ENCODE measurements at places on chromosomes 4 and X. TPM values are rescaled to one million over a fixed set of nuclear protein-coding genes. Genes with fewer than 3 reads are reported as not detected.

GRCh38 chr4:18366892-18367291 is 345.3 kb upstream of the LCORL start:
- no peak for DNase-seq
- H3K4me1 ChIP-seq = no peaks in the 10 kb centered on the region
- no peak overlapping the region for H3K27ac ChIP-seq
- H3K36me3 ChIP-seq = no peaks in the 10 kb centered on the region

Gene GPR34
- total RNA-seq = 4.5 TPM

DNA sequence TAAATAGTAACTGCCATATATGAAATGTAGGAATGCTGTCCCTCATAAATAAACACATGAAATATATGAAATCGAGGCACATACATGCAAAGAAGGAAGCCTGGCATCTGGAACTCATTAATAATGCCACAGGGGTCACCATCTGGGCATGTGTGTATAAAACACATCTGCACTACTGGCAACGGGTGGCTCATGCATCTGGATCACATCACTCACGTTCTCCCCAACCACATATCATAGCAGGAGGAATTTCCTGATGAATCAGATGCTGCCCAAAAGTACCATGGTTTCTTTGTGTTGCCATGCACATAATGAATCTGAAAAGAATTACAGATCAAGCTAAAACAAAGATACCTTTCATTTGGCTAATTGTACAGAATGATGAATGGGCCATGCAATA is 28.6 kb downstream of the RNF175 start:
- no peak overlapping the region for H3K27ac ChIP-seq
- no peak overlapping the region for H3K4me3 ChIP-seq
- H3K4me1 ChIP-seq = no peaks in the 10 kb centered on the region
- no peaks in the 10 kb centered on the region for H3K27me3 ChIP-seq
- no peaks in the 10 kb centered on the region for H3K36me3 ChIP-seq
- no peak for DNase-seq

- no peak overlapping the region for H3K27ac ChIP-seq
- no peaks in the 10 kb centered on the region for H3K36me3 ChIP-seq
- peaks cover 5% of the 10 kb centered on the region for H3K27me3 ChIP-seq
- H3K4me1 ChIP-seq = no peaks in the 10 kb centered on the region
Observed at GRCh38 chrX:84046403-84046984, 141.5 kb downstream of the RPS6KA6 start.

Gene PCSK1N
- 15.5 TPM for total RNA-seq

- no peaks in the 10 kb centered on the region for H3K36me3 ChIP-seq
- no peaks in the 10 kb centered on the region for H3K4me1 ChIP-seq
- H3K27ac ChIP-seq = no peak overlapping the region
- DNase-seq = no peak
- no peaks in the 10 kb centered on the region for H3K27me3 ChIP-seq
- no peak overlapping the region for H3K4me3 ChIP-seq
Observed at GRCh38 chr4:72938516-72938915, 131.0 kb downstream of the COX18 start.

GRCh38 chrX:136967966-136968365 is 65.8 kb downstream of the GPR101 start:
- DNase-seq = no peak
- no peaks in the 10 kb centered on the region for H3K36me3 ChIP-seq
- H3K4me1 ChIP-seq = no peaks in the 10 kb centered on the region

- no peak for DNase-seq
- no peaks in the 10 kb centered on the region for H3K4me1 ChIP-seq
- H3K4me3 ChIP-seq = no peak overlapping the region
- no peak overlapping the region for H3K27ac ChIP-seq
- H3K36me3 ChIP-seq = no peaks in the 10 kb centered on the region
Observed at GRCh38 chrX:136176399-136176825, 29.1 kb downstream of the FHL1 start.

Measured in pancreas (tissue), 10 donors.